Endodermal cell (in vitro differentiated cells): ENCODE measurements at places on chromosomes 3 and 15.

DNA sequence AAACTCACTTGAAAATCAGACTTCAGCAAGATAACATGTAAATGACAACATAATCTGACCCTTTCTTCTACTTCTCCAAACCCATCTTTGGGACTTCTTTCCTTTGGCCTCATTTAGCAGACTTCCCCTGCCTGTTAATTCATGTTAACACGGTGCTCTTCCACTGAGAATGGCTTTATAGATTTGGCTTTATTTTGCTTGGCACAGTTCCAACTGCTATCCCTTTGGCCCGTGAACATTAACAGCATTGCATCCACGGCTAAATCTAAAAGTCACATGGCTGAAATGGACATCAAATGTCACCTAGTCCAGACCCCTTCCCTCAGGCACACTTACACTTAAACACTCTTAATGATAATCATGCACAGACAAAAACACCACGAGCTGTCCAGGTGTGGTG, 3.8 kb downstream of the ZMAT3 start:
- no peak for DNase-seq

DNA sequence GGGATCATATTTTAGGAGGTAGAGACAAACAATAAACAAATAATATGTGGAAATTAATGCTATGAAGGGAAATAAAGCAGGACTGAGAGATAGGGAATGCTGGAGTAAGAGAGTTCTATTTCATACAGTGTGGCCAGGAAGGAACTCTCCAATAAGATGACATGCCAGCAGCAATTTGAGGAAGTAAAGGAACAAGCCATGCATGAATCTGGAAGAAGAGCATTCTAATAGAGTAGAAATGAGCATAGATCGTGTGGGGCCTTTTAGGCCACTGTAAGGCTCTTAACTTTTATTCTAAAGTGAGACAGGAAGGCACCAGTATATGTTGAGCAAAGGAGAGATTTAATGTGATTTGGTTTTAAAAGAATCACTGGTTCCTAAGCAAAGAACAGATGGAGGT, 126.3 kb downstream of the DMXL2 start:
- no peak for DNase-seq

- peak; percentile 71 for DNase-seq
Measured at GRCh38 chr3:97979610-97980009, 7.4 kb upstream of the RIOX2 start.

DNA sequence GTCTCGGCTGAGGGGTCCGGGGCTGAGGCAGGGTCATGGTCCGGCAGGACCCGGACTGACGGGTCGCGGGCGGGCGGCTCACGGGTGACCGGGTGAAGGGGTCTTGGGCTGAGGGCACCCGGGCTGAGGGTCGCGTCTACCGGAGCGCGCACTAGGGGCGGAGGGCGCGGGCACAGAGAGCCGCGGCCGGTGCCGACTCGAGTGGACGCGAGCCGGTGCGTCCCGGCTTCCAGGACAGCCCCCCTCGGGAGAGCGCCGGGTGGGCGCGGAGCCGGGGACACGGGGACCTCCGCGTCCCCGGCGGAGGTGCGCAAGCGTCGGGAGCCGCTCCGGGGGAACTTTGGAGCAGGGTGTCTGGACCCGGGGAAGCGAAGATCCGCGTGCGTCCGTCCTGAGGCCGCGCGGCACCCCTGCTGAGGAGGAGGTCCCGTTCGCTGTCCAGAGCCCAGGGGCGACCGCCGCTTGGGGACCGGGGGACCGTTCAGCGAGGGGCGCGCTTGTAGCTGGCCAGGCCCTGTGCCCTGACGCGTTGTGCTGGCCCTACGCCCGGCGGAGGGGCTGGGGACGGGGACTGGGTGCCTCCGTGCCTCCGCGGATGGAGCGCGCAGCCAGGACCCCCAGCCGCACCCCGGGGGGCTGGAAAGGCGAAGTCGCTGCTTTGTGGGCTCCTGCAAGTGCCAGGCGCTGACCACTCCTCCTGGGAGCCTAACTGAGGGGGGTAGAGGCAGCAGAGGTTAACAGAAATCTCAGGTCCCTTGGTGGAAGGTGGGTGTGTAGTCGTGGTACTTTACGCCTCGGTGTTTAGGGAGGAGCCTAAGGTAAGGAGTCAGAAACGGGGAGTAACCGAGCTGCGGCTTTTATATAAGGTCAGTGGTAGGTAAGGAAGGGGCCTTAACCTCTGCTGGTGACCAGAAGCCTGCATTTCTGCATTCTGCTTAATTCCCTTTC, at the start of gene PPARG:
PPARG (plus strand) TSS at position 889 of the 948 bp plus-strand sequence. CDS start 90,642 bp downstream, outside the sequence.
- peak; percentile 77 for DNase-seq

DNA sequence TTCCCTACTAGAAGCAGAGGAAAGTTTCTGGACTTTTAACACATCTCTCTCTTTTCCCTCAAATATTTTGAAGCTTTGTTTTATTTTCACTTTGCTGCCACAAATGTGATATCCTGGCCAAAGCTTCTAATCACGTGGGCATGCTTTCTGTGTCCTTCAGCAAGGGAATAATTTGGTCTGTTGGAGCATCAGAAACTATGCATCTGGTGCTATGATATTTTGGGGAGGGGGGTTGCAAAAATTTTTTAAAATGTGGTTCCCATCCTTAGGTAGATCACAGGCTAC, 254.2 kb downstream of the GAP43 start:
- no peak for DNase-seq

DNA sequence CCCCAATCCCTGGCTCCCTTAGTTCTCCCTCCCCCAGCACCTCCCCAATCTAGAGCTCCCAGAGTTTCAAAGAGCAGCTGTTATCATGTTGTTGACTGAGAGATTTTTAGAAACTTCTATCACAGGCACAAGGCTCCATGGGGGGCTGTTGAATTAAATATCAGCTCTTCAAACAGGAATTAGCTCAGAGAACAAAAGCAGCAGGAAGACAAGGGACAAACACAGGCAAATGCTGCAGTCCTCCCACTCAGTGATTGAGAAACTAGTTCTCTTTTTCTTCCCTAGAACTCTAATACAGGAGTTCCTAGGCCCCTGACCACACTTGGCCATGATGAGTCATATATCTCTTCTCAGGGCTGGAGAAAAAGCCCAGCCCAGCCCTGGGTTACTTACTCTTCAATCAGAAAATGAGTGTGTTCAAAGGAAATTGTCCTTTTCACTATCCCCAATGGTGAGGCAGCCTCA, 262.1 kb downstream of the IGSF11 start:
- DNase-seq, result peak; percentile 67

DNA sequence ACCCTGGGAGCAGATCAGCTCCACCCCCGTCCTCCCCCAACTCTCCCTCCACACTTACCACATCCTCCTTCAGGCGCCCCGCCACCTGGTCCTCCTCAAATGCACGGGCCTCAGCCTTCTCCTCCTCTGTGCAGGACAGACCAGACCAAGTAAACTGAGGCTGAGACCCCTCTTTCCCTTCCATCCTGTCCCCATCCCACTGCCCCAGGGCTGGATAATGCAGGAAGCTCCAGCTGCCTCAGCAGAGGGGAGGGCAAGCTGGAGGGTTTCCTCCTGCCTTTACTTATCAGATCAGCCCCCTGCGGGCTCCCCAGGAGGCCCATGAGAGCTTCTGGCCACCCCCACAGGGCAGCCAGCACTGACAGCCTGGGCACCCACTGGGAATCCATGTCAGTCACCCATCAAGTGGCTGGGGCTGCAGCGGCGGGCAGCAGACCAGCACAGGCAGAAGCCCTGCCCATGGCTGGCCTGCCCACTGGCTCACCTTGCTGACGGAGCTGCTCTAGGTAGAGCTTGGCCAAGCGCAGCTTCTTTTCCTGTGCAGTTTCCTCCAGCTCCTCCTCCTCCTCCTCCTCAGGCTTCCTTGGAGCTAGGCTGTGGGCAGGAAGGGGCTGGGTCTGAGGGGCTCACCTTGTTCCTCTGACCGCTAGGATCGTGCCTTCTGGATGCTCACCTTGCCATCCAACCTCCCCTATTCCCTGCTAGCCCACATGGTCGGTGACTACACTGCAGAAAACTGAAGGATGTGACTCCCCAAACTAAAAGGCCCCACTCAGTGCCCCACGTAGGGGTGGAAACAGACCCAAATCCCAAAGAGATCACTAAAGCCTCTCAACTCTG, 3.9 kb downstream of the RRP9 start:
- DNase-seq, result no peak

- DNase-seq, result no peak
Measured at GRCh38 chr3:192851821-192852372, 65.8 kb downstream of the MB21D2 start.

- DNase-seq, result no peak
Measured at GRCh38 chr3:124607163-124607562, 123.1 kb upstream of the UMPS start.

DNA sequence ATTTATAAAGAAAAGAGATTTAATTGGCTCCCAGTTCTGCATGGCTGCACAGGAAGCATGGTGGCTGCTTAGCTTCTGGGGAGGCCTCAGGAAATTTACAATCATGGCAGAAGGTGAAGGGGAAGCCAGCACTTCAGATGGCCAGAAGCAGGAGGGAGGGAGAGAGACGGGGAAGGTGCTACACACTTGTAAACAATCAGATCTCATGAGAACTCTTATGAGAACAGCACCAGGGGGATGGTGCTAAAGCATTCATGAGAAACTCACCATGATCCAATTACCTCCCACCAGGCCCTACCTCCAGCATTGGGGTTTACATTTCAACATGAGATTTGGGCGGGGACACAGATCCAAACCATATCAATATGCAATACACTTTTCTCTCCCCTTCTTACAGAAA, 73.7 kb downstream of the ECT2 start:
- DNase-seq, result peak; percentile 51

GRCh38 chr15:92140796-92141195, 252.9 kb upstream of the ST8SIA2 start:
- DNase-seq, result no peak

GRCh38 chr3:44862226-44862637, 520 bp downstream of the TMEM42 start:
- no peak for DNase-seq

- DNase-seq, result no peak
Measured at GRCh38 chr3:108475220-108475782, 35.1 kb downstream of the MYH15 start.

GRCh38 chr15:92944946-92945521, 44.9 kb downstream of the CHD2 start:
- DNase-seq, result no peak

- no peak for DNase-seq
Measured at GRCh38 chr3:71903936-71904335, 119.0 kb upstream of the PROK2 start.

DNA sequence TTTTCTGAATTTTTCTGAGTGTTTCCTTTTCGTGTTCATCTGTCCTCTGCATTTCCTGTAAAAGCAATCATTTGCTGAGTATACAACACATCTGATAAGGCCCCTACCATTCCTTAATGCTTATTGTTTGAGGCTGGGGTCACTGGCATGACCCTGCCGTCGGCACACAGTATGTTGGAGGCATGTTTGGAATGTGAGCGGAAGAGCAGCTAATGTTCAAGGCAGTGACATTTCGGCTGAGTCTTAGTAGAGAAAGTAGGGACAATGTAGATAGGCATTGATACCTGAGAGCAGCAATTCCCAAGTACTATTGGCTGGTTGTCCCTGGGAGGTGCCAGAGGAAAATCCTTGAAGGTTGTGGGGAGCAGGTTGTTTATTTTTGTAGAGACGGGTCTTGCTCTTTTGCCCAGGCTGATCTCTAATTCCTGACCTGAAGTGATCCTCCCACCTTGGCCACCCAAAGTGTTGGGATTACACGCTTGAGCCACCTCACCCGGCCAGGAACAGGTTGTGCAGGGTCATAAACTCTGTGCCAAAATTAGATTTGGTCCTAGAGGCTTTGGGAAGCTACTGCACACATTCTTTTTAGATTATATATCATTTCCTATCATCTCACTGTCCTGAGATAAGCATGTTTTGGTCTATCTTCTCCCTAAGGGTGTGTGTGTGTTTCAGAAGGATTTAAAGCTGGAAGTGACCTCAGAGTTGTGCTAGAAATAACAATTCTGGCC, 13.5 kb downstream of the PTPN23 start:
- no peak for DNase-seq

GRCh38 chr3:100717637-100718487, 8.6 kb downstream of the TFG start:
- no peak for DNase-seq

DNA sequence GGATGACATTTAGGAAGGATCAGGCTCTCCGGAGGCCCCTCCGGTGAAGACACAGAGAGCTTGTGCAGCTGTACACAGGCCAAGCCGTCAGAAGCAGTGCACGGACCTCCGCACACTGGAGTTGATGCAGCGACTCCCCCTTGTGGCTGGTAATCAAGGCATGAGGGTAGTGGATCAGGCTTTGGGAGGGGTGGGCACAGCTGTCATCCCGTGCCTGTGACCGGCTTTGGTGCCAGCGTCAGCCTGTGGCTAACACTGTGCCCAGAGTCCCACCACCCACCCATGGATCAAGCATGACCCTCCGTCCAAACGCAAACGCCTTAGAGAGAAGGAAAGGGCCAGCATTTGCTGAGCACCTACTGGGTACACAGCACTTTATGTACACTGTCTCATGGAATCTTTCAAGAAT, 8.2 kb upstream of the GRIP2 start:
- peak; percentile 87 for DNase-seq

- DNase-seq, result no peak
Measured at GRCh38 chr15:93249623-93250022, 160.6 kb upstream of the RGMA start.
